ENCODE measurements at places on chromosomes 11 and 22. TPM values are rescaled to one million over a fixed set of nuclear protein-coding genes. Genes with fewer than 3 reads are reported as not detected.

- peaks cover 10% of the 10 kb centered on the region for H3K4me1 ChIP-seq
- no peaks in the 10 kb centered on the region for H3K36me3 ChIP-seq
- H3K4me3 ChIP-seq: peak overlapping the region; percentile 84
- DNase-seq: no peak
These were observed 66.8 kb downstream of the LARGE1 start for GRCh38 chr22:33853200-33854097.

- DNase-seq: no peak
- no peak overlapping the region for H3K27ac ChIP-seq
- no peak overlapping the region for H3K4me3 ChIP-seq
- no peaks in the 10 kb centered on the region for H3K4me1 ChIP-seq
These were observed 44.3 kb upstream of the CEP126 start for GRCh38 chr11:101870510-101870909.

DNA sequence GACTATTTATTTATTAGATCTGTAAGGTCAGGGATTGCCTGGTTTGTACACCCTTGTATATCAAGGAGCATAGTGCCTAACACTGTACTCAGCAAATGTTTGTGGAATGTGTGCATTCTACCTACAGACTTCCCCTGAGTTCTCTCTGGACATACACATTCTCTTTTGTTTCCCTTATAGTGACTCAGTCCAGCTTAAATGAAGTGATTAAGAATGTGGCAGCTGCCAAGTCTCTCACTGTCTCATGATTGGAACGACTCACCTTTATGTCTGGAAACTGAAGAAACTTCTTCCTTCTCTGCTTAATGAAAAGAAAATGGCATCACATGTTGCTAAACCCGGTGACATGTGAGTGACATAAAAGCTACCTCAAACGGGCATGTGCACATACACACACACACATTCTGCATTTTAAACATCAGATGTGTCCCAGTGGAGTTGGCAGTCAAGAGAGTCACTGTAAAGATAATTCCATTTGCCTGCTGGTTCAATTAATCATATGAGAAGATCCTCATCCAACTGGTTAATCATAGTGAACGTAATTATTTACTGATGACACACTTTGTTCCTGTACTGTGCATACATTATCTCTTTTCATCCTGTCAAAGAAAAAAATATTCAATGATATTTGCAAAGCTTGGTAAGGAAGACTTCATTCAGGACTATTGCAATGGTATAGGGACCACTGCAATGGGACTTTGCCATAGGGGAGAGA, 42.8 kb downstream of the GLYAT start:
- H3K27ac ChIP-seq: no peak overlapping the region
- DNase-seq: no peak
- H3K4me3 ChIP-seq: no peak overlapping the region

DNA sequence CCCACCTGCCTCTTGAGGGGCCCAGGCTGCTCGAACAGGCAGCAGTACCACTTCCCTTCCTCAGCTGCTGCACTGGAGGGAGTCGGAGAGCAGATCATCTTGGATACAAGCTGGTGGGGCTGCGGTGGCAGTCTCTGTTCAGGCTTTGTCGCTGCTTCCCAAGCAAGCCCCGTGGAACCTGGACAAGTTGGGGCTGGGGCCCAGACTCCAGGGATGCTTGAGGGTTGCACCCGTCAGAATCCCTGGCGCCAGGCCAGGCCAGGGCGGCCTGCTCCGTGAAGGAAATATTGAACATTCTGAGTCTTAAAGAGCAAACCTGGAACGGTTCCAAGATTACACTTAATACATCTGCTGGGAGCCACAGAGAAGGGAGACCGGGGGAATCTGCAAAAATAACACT, 310.1 kb upstream of the SORL1-AS1 start:
- H3K27ac ChIP-seq: no peak overlapping the region
- H3K4me1 ChIP-seq: no peaks in the 10 kb centered on the region
- H3K27me3 ChIP-seq: no peaks in the 10 kb centered on the region
- no peak overlapping the region for H3K4me3 ChIP-seq
- no peak for DNase-seq
- H3K36me3 ChIP-seq: no peaks in the 10 kb centered on the region

- H3K27ac ChIP-seq: no peak overlapping the region
- H3K27me3 ChIP-seq: no peaks in the 10 kb centered on the region
- no peaks in the 10 kb centered on the region for H3K36me3 ChIP-seq
These were observed 11.2 kb upstream of the TMEM184B start for GRCh38 chr22:38284042-38284402.

POTEH gene
- total RNA-seq: not detected

DNA sequence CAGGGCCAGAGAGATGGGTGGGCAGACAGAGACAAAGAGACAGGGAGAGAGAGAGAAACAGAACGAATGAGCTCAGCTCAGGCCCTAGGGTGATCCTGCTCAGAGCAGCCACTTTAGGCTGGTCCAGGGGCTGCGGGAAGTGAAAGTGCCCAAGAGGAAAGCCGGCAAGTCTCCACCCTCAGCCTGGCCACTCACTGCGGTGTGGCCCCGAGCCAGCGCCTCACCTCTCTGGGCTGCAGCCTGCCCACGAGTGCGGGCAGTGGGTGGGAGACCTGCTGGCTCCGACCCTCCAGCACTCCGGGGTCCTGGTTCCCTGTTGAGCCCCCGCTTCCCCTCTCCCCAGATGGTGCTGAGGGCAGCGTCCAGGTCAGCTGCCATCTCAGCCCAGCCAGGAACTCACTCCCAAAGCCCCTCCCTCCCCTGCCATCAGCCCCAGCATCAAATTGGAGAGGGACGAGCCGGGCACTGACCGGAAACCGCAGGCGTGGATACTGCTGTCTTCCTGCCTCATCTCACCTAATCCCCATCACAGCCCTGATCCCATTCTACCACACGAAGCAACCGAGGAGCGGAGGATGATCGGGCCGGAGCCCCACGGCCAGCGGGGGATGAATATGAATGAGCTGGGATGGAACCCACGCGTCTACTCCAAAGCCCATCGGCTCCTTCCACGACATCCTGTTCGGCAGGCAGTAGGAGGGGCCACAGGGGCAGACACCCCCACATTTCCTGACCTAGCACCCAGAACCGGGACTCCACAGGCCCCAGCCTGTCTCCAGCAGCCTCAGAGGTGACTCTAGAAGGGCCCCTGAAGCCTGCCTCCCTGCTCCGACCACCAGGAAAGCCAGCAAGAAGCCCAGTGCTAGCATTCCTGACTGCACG, 16.9 kb downstream of the ELFN2 start:
- H3K27ac ChIP-seq: no peak overlapping the region
- peaks cover 10% of the 10 kb centered on the region for H3K27me3 ChIP-seq
- no peak for DNase-seq
- H3K36me3 ChIP-seq: no peaks in the 10 kb centered on the region

DNA sequence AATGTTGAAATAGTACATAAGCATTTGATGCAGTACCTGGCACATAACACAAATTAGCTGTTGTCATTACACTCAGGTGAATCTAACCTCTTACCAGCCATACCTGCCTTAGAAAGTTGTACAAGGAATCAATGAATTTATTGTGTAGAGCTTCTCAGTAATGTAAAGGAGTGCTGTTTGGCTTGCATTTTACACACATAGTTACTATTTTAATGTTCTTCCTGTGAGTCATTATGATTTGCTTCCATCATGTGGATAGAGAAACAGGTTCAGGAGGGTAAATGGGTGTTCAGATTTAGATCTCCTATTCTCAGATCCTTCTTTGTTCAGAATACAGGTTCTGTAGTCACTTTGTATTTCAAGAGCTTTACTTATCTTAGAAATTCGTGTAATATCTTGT, 27.6 kb upstream of the RCE1 start:
- H3K36me3 ChIP-seq: no peaks in the 10 kb centered on the region
- no peaks in the 10 kb centered on the region for H3K27me3 ChIP-seq
- DNase-seq: no peak
- no peaks in the 10 kb centered on the region for H3K4me1 ChIP-seq
- no peak overlapping the region for H3K4me3 ChIP-seq

DNA sequence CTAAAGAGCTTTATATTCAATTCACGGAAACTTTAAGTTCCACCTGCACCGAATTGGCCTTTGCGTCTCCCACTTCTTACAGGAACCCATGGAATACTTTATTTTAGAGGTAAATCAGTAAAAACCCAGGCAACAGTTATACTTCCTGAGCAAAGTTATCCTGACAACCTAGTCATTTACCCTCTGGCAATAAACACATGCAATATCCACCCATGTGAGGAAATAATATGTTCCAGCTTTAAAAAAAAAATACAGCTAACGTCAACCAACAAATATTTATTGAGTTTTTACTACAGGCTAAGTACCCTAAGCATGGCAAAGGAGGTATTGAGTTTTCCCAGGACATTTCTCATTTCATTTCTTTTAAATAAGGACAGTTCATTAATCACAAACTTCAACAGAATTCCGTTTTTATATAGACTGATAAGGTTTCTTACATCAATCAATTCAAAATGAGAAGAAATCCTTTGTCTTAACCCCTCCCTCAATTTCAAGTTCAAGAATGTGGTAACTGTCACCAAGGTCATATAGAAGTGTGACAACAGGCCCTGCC, 38.3 kb upstream of the CCDC34 start:
- H3K4me1 ChIP-seq: no peaks in the 10 kb centered on the region
- H3K27me3 ChIP-seq: peaks cover 9% of the 10 kb centered on the region
- no peaks in the 10 kb centered on the region for H3K36me3 ChIP-seq
- H3K27ac ChIP-seq: no peak overlapping the region
- H3K4me3 ChIP-seq: no peak overlapping the region
- no peak for DNase-seq

DNA sequence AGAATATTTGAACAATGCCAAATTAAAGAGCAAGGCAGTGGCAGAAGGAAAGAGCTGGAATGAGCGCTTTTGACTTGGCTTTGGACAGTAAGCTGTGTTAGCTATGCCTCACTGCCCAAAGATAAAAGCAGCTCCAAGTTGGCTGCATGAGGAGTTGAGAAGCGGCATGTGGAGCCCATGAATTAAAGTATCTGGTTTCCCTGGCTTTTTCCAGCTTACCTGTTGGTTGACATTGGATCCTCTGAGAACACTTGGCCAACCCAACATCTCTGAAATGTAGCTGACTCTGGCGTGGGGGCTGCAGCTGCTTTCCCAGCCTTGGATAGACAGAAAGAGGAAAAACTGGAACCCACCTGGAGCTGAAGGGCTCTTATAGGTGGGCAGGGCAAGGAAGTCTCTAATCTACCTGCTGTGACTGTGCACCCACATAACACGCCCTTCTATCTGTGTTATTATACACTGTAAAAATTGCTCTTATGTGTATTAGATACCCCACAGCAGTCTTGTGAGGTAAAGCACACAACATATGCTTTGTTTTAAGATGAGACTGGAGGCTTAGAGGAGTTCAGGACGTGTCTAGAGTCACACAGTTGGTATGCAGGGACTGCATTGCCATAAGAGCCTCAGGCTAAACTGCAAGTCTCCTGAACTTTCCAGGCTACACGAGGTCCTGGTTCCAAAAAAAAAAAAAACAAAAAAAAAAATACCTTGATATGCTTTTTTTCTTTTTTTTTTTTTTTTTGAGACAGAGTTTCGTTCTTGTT, 5.8 kb downstream of the UBASH3B start:
- no peak overlapping the region for H3K27ac ChIP-seq
- H3K27me3 ChIP-seq: no peaks in the 10 kb centered on the region
- peaks cover 31% of the 10 kb centered on the region for H3K4me1 ChIP-seq

GRCh38 chr11:111305162-111305802, 6.9 kb downstream of the POU2AF3 start:
- peaks cover 50% of the 10 kb centered on the region for H3K27me3 ChIP-seq
- H3K4me3 ChIP-seq: no peak overlapping the region
- H3K4me1 ChIP-seq: no peaks in the 10 kb centered on the region
- no peak overlapping the region for H3K27ac ChIP-seq

DNA sequence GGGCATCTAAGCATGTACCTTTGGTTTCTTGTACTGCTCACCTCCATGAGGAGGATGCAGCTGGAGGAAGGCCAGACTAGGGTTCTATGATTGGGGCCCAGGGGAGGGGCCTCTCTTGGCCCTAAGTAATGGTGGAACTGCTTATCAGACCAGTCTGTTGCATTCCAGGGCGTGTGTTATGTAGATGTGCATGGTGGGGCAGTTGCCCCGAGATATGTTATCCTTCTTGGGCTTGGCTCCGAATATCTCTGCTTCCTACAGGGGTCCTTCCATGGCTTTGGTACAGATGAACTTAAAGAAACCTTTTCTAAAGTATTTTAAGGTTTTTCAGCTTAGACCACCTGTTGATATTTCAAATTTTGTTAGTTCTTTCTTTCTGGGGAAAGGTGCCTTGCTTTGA, 126.0 kb downstream of the SWAP70 start:
- no peaks in the 10 kb centered on the region for H3K36me3 ChIP-seq
- peaks cover 6% of the 10 kb centered on the region for H3K4me1 ChIP-seq
- H3K4me3 ChIP-seq: no peak overlapping the region
- no peak overlapping the region for H3K27ac ChIP-seq

DNA sequence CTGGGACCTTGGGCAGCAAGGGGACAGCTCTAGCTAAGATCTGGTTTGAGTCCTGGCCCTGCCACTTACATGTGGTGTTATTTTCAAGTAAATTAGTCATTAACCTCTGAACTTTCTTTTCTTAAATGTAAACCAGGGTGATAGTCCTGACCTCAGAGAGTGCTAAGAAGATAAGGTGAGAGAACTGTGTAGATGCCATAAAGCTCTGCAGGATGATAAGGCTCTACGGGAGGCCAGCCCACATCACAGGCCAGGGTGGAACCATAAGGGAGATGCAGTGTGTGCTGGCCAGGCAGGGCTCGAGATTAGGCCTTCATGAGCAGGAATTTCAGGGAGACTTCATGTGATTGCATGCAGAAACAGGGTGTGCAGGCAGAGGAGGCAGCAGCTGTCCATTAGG, 24.2 kb downstream of the NECTIN1 start:
- H3K4me3 ChIP-seq: no peak overlapping the region
- H3K36me3 ChIP-seq: no peaks in the 10 kb centered on the region
- peaks cover 29% of the 10 kb centered on the region for H3K27me3 ChIP-seq
- peaks cover 12% of the 10 kb centered on the region for H3K4me1 ChIP-seq

- H3K27ac ChIP-seq: no peak overlapping the region
- H3K4me1 ChIP-seq: no peaks in the 10 kb centered on the region
- peaks cover 18% of the 10 kb centered on the region for H3K27me3 ChIP-seq
- H3K36me3 ChIP-seq: peaks cover 4% of the 10 kb centered on the region
- H3K4me3 ChIP-seq: no peak overlapping the region
These were observed 60.6 kb downstream of the MYEOV start for GRCh38 chr11:69354545-69354897.

GRCh38 chr11:7536100-7536499, 22.3 kb downstream of the PPFIBP2 start:
- H3K4me1 ChIP-seq: peaks cover 42% of the 10 kb centered on the region
- H3K36me3 ChIP-seq: no peaks in the 10 kb centered on the region
- DNase-seq: no peak
- peak overlapping the region; percentile 2 for H3K4me3 ChIP-seq
- no peak overlapping the region for H3K27ac ChIP-seq

GRCh38 chr11:47398011-47398410, 10.4 kb upstream of the SLC39A13 start:
- DNase-seq: no peak
- peaks cover 32% of the 10 kb centered on the region for H3K4me1 ChIP-seq

- DNase-seq: no peak
- peaks cover 14% of the 10 kb centered on the region for H3K27me3 ChIP-seq
- no peaks in the 10 kb centered on the region for H3K36me3 ChIP-seq
- no peaks in the 10 kb centered on the region for H3K4me1 ChIP-seq
- H3K4me3 ChIP-seq: no peak overlapping the region
These were observed 20.7 kb upstream of the TPBGL start for GRCh38 chr11:75219869-75220268.

Measured in natural killer cell treated with Interleukin-12 subunit alpha and Interleukin-12 subunit beta and Interleukin-15 and Interleukin-18, amount 100 ng/mL, for 72 hours (primary cell).